HuH-7 (cell line): ENCODE measurements at places on chromosomes 16 and 17.

GRCh38 chr17:69111794-69112193 lies 29.9 kb downstream of the ABCA6 start:
- DNase-seq, result no peak

GRCh38 chr16:11986521-11987057 lies 10.1 kb downstream of the SNX29 start:
- DNase-seq, result no peak

GRCh38 chr16:68061396-68061795 lies 23.8 kb upstream of the NFATC3 start:
- no peak for DNase-seq

DNA sequence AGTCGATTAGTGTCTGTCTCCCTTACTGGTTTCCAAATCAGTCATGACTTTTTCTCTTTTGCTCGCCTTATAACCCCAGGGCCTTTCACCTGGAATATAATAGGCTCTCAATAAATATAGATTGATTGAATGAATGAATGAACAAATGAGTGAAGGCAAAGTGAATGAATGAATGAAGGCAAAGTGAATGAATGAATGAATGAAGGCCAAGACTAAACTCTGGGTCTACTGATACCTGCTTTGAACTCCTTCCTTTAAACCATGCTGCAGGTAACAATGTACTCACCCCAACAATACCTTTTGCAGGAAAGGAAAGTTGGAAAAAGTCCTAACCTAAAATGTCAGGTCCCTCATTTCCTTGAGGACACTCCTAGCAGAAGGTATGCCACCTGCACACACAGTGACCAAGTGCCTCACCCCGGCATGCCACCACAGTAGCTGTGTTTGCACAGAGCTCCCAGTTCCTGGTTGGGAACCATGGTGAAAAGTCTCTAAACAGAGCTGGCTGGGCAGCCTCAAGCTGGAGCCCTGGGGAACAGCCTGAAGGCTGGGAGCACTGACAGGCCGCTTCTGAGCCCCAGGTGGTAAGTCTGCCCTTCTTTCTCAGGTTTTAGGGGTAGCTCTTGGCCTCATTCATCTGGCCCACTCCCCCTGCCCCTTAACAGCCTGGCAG lies 42.7 kb upstream of the ANKFN1 start:
- no peak for DNase-seq

GRCh38 chr17:29042026-29042678 lies 789 bp upstream of the PIPOX start:
- no peak for DNase-seq

GRCh38 chr17:76952402-76952801 lies 84.2 kb downstream of the MGAT5B start:
- DNase-seq, result no peak

DNA sequence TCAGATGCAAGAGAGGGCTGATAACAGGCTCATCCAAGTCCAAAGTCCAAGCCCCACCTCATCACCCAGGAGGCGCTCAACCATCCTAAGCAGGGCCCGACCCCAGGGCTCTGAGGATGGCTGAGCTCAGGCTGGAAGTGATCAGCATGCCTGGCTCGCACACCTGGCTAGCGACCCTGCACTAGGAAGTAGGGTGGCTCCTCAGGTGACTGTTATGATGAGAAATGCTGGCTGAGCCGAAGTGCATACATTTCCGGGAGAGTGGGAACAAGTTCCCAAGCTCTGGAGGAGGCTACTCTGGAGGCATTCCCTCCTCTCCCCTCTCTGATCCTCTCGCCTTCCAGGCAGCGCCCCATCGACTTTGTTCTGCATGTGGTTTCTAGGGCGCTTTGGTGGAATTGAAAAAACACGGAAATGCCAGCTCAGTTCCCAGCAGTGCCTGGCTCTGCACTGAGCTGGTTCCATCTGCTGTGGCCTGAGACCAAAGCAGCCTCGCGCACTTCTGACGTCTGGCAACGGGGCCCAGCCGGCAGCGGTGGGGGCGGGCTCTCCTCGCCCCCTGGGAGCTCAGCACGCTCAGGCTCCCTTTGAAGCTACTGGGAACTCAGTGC lies 130.3 kb downstream of the IRF8 start:
- DNase-seq, result no peak
